Regular cardiac myocyte (primary cell): ENCODE measurements at places on chromosomes 16 and 17. TPM values are rescaled to one million over a fixed set of nuclear protein-coding genes. Genes with fewer than 3 reads are reported as not detected.

Gene SARM1
- 5.9 and 7.5 TPM in 2 replicates for total RNA-seq

Gene ALDH3A1
- under 0.01 and 0.77 TPM in 2 replicates for total RNA-seq

Gene FOXJ1
- not detected in 2 replicates for total RNA-seq

Gene KRTAP9-2
- total RNA-seq = not detected in 2 replicates

Gene CDIP1
- total RNA-seq = 8.6 and 9.0 TPM in 2 replicates

Gene NACA2
- total RNA-seq = not detected in 2 replicates

Gene LGALS9
- total RNA-seq = 1.2 and 2.5 TPM in 2 replicates

Gene GUCY2D
- not detected in 2 replicates for total RNA-seq

Gene MYH8
- total RNA-seq = not detected in 2 replicates

Gene TBC1D28
- total RNA-seq = not detected in 2 replicates

Gene BCO1
- total RNA-seq = not detected in 2 replicates

Gene MT1M
- total RNA-seq = 2.5 and 5.9 TPM in 2 replicates

Gene DUSP14
- 51.3 and 55.8 TPM in 2 replicates for total RNA-seq

Gene NPW
- 0.28 and 0.58 TPM in 2 replicates for total RNA-seq
